CD4-positive, CD25-positive, alpha-beta regulatory T cell (primary cell): ENCODE measurements at places on chromosomes 2 and 18. TPM values are rescaled to one million over a fixed set of nuclear protein-coding genes. Genes with fewer than 3 reads are reported as not detected.

DNA sequence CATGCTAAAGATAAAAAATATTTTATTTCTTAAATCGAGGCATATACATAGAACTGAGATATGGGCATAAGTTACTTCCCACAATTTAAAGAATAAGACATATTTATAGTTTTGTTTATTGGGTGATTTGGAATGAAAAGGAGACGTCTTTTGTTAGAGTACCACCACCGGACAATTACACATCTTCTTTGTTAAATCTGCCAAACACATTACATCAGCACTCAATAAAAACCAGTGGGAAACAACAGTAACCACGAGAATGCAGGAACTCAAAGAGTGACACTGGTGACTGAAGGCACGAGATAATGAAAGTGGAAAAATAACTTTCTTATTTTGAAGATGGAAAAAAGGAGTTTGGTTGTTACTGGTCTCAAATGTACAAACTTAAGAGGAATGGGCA lies 92.6 kb upstream of the TFCP2L1 start:
- no peak for DNase-seq

Gene YES1
- total RNA-seq, result 4.1 TPM

DNA sequence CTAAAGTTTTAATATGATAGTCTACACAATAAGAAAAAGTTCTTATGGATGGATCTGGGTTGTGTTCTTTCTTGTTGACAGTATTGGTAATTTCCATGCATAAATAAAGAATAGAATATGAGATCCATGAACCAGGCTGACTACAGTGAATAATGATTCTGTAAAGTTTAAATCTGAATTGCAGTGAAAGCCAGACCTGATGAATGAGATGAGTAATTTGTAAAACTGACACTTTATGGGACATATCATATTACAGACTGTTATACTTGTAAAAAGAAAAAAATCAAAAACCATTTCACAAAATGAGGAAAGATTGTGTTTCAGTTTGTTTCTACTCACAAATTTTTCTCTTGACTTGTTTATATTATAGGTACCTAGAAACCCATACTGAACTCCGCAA lies 164.9 kb upstream of the SCN7A start:
- no peak for DNase-seq

DNA sequence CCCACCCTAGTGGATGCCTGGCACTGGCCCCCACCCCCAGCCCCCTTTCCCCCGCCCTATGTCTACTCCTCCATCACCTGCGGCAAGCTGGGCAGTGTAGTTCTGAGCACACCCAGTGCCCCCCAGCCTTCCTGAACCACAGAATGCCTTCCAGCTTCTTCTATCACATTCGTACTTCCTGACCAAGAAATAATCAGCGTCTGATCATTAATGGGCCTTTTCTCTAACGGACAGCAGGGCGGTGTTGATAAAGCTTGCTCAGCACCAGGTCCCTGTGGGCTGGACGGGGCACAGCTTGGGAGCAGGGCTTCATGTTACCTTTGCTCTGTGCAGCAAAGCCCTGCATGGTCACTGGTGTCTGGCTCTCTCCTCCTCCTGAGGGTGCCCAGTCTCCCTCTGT lies 15.4 kb downstream of the UXS1 start:
- DNase-seq, result no peak

GRCh38 chr2:96783388-96783787 lies 22.7 kb downstream of the CNNM4 start:
- DNase-seq, result no peak

- peak; percentile 9 for DNase-seq
These were observed 11.9 kb upstream of the AGFG1 start for GRCh38 chr2:227460070-227460485.

Gene GPR75
- total RNA-seq, result 5.1 TPM

- DNase-seq, result no peak
These were observed 41.1 kb upstream of the FAHD2A start for GRCh38 chr2:95361216-95361980.

- no peak for DNase-seq
These were observed 109.6 kb downstream of the TAF4B start for GRCh38 chr18:26335571-26336487.

Gene EDAR
- total RNA-seq, result 3.2 TPM

- DNase-seq, result no peak
These were observed 324.1 kb downstream of the CCDC178 start for GRCh38 chr18:33116376-33116775.

Gene GKN1
- total RNA-seq, result not detected

GRCh38 chr18:58993260-58993659 lies 128.6 kb downstream of the ZNF532 start:
- no peak for DNase-seq

DNA sequence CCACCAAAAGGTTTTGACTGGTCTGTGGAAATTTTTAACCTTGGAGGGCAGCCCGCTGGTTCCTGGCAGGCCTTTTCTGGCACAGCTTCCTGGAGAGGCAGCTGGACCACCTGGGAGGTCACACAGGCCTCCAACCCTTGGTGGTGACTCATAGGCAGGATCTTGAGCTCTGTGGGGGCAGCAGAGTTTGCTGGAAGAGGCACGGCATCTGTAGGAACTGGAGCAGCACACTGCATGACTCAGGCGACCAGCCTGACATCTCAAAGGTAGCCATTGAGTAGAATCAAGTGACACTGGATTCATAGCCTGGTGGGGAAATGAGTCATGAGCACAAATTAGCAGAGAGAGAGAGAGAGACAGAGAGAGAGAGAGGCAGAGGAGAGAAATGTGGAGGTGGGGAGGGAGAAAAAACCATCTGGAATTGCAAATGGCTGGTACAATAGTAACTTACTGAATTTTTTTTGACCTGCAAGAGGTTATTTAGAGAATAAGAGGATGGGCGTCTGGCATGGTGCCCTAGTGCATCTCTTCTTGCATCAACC lies 57.4 kb downstream of the TRPM8 start:
- DNase-seq, result no peak

DNA sequence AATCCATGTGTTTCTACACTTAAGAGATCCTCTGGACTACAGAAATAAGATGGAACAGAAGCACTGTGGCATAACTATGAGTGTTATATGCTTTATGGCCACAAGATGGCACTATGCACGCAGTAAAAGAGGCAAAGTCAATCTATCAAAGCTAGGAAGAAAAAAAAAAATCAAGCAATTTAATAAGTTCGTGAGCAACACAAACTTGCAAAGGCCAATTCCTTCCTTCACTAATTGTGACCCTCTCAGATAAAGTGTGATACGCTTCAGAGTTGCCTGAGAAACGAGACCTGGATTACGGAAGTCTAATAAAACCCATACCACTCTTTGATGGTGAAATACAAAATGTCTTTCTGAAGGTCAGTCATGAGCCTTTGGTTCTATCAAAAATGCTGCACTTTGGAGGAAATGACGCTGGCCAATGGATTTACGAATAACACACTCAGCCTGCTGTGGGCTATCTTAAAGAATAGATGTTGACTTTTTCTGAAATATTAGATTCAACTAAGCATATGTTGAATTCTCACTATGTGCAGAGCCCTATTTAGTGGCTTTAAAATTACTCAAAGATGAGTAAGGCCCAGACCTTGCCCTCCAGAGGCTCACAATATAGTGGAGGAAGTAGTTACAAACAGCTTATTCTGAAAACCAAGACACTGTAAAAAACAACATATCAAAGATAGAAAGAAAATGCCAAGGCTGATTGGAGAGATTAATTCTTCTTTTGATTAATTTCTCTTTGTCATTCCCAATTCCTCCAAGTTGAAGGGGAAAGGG lies 35.5 kb upstream of the TTR start:
- peak; percentile 66 for DNase-seq

Gene NEB
- total RNA-seq, result 1.3 TPM

GRCh38 chr18:58865701-58866065 lies 1.0 kb downstream of the ZNF532 start:
- DNase-seq, result no peak

GRCh38 chr18:67864677-67865340 lies 348.3 kb upstream of the DSEL start:
- no peak for DNase-seq

GRCh38 chr2:143916781-143917180 lies 603.1 kb downstream of the ZEB2 start:
- no peak for DNase-seq

DNA sequence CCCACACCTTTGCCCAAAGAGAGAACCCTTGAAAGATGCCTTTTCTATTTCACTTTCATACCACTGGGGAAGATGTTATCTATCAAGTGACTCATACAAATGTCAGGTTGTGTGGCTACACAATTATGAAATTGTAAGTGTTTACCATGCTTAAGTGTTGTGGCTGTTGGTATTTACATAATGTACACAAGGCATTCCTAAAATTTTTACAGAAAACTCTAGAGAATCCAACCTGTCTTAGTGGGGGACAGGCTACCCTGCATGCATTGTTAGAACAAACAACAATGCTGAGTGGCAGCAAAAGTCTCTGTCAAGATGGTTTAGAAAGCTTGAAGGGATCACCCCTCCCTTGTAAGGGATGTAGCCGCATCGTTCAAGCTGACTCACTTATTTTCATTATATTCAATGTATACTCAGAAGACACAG lies 5.5 kb upstream of the MGAT4A start:
- no peak for DNase-seq

- peak; percentile 7 for DNase-seq
These were observed 228.6 kb downstream of the SATB2 start for GRCh38 chr2:199228887-199229819.

Gene TBR1
- total RNA-seq, result 0.32 TPM

DNA sequence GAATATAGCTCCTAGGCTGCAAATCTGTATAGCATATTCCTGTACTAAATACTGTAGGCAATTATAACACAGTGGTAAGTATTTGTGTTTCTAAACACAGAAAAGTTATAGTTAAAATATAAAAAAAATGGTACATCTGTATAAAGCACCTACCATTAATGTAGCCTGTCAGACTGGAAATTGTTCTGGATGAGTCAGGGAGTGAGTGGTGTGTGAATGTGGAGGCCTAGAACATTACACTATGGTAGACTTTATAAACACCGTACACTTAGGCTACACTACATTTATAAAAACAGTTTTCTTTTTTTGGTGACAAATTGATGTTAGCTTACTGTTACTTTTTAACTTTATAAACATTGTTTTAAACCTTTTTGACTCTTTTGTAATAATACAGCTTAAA lies 226.3 kb downstream of the CCDC85A start:
- DNase-seq, result no peak

GRCh38 chr2:38056216-38056615 lies 19.7 kb downstream of the CYP1B1 start:
- DNase-seq, result no peak

DNA sequence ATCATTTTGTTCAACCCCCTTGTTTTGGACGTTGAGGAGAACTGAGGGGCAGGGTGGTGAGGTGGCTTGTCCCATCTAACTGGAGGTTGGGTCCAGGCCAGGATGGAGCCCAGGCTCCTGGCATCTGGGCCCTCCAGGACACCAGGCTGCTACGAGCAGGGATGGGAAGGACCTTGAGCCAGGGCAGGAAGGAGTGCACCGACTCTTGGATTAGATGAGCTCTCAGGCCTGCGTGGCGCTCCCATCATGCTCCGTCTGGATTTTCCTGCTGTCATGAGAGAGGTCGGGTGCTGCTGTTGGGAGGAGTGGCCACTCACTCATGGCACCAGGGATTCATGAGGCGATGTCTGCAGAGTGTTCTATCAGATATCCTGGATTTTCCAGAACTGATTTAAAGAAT lies 18.3 kb upstream of the ALLC start:
- no peak for DNase-seq
